AML-193 (cell line): ENCODE measurements at places on chromosomes 5 and 9.

GRCh38 chr9:35603506-35603985, 1.5 kb upstream of the TESK1 start:
- DNase-seq = peak; percentile 68

- DNase-seq = no peak
Measured at GRCh38 chr9:112562235-112562958, 75.8 kb downstream of the KIAA1958 start.

- DNase-seq = no peak
Measured at GRCh38 chr5:52854301-52854700, 66.6 kb downstream of the ITGA1 start.

DNA sequence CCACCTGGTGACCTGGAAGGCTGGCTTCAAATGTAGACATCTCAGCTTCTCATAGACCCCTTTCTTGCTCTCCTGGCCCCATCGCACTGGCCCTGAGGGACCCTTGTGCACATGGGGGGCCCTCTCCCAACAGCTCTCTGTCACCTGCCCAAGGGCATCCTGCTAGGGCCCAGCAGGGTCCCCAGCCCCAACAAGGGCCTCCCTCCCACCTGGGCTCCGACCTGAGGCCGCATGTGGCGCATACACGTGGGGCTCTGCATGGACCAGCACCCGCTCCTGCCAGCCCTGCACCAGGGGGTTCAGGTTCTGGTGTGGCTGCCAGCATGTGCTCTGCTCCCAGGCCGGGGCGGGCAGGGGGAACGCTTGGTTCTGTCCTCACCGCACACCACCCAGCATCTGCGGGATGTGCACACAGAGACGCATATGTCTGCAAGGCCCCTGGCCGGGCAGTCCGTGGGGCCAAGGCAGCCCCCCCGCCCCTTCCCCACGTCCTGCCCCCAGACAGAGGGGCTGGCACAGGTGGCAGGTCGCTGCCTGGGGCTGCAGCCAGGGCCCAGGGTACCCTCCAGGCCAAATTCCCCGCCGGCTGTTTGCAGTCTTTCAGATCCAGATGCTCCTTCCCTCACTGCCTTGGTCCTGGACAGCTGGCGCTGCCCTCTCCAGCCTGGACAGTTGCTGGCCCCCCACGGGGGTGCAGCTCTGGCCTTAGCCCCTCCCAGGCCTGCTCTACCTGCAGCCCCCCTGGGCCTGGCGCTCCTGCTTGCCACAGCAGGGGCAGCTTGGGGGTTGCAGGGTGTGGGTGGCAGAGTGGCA, 17.9 kb upstream of the NRARP start:
- no peak for DNase-seq

- no peak for DNase-seq
Measured at GRCh38 chr5:31091501-31091900, 102.0 kb upstream of the CDH6 start.

GRCh38 chr9:133252301-133253020, 22.5 kb downstream of the ABO start:
- DNase-seq = no peak

DNA sequence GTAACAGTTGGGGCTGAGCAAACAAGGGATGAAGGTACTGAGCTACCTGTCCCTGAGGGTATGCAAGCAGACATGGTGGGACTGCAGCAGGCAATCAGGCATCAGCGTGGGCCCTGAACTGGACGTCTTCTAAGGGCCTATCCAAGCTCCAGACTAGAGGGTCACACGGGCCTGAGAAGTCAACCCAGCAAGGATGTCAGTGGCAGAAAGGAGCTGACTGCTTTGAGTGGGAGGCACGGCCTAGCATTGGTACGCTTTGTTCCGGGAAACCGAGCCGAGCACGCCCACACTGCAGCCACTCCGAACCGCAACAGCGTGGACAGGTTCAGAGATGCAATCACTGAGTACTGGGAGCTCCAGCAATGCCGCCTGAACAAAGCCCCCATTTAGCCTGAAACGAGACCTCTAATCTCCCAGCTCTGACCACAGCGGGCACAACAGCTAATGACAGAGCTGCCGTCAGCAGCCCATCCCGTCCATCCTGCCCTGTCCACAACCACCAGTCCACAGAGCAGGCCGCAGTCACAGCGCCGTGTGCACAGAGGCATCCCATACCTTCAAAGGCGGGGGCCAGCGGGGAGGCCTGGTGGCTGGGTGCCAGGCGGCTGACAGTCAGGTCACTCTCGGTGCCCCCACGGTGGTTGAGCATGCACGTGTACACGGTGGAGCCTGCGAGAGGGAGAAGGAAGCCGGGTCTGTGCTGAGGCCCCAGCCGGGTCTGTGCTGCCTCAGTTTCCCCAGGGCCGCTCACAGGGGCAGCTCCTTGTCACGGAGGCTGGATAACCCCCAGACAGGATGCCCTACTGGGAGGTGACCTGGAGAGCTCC, 44.2 kb downstream of the SARDH start:
- DNase-seq = no peak

- DNase-seq = no peak
Measured at GRCh38 chr5:6082685-6083084, 295.7 kb downstream of the MED10 start.

- DNase-seq = no peak
Measured at GRCh38 chr5:4387290-4387689, 752.8 kb upstream of the ADAMTS16 start.

GRCh38 chr9:81132796-81133195, 556.6 kb downstream of the TLE1 start:
- DNase-seq = no peak

DNA sequence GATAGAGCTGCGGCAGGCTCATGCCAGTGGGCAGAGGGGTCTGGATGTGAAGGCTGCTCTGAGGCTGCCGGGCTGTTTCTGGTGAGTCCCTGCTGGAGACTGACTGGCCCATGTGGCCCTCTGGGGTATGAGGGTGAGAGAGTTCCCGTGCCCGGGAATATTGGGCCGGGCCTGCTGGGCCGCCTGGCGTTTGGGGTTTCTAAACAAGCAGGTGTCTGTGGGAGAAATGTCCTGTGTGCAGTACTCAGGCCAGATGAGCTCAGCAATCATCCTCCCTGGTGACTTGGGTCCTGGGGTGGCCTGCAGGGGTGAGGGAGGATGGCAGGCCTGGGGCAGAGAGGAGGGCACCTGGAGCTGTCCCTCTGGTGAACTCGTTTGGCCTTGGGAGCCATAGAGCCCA, 74.9 kb downstream of the MACROH2A1 start:
- no peak for DNase-seq

DNA sequence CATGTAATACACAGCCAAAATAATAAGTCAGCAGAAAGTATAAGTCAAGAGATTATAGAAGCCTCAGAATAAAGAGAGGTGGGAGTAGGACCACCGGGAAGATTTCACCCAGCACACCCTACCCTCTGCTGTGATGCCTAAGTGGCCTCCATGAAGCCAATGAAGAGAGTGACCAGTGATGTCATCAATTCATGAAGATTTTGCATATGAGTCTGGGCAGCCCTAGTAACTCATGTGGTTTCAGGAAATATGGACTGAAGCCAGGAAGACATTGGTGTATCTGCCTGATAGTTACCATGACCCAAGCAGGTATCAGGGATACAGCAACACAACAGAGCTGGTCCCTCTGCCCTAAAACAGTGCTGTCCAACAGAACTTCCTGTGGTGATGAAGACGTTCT, 135.3 kb downstream of the ADAMTS12 start:
- no peak for DNase-seq

DNA sequence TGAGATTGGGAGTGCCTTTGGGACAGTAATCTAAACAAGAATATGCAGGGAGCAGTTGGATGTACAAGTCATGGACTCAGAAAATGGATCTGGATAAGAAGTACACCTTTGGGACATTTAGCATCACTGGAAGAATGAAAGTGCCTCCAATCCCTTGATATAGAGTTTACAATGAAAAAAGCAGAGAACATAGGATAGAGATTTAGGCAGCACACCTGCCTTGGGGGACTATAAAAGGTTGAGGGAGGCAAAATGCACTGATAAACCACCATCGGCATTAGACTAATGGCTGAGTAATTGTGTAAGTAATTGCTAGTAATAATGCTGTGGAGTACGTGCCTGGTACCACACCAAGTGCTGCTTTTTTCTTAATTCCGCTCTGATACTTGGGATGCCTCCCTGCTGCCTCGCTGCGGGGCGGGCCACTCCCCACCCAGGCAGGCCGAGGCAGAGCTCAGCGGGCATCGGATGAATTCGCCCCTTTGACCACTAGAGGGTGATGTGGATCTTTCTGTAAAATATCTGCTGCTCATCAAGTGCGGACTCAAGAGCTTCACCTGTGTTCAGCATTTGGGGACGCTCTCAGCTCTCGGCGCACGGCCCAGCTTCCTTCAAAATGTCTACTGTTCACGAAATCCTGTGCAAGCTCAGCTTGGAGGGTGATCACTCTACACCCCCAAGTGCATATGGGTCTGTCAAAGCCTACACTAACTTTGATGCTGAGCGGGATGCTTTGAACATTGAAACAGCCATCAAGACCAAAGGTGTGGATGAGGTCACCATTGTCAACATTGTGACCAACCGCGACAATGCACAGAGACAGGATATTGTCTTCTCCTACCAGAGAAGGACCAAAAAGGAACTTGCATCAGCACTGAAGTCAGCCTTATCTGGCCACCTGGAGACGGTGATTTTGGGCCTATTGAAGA, 99.9 kb downstream of the ANKRD18B start:
- DNase-seq = peak; percentile 38

DNA sequence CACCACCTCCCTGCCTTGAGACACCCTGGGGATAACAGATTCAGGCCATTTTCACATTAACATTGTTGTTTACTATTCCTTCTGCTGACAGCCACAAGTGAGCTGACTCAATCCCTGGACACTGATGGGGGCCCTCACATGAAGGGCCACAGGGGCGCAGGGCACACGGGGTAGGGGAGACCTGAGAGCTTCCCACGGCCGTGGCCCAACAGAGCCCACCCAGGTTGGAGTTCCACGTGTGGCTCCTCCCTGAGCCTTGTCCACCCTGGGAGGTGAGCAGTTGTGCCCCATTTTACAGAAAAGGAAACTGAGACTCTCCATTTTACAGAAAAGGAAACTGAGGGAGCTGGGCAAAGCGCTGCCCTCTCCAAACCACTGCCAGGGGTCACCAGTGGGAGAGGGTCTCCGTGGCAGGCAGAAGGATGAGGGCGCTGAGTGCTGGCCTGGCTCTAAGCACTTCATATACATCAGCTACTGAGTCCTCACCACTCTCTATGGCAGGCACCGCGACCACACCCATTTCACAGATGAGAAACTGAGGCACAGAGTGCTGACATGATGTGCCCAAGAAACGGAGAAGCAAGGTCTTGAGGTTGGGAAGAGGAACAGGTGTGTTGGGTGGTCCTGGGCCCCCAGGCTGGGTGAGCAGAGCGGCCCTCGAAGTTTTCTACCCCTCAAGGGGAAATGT, 2.3 kb downstream of the NINJ1 start:
- no peak for DNase-seq

DNA sequence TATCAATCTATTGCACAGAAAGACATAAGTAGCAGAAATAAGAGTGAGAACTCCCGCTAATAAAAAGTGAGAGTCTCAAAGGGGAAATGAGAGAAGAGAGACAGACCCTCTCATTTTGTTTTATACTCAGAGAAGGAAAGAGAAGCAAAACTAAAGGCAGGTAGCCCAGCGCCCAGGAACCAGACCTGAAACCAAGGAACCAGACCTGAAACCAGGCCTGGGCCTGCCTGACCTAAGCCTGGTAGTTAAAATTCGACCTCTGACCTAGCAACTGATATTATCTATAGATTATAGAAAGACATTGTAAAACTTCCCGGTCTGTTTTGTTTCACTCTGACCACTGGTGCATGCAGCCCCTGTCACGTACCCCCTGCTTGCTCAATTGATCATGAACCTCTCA, 134.5 kb upstream of the SEMA6A start:
- no peak for DNase-seq

DNA sequence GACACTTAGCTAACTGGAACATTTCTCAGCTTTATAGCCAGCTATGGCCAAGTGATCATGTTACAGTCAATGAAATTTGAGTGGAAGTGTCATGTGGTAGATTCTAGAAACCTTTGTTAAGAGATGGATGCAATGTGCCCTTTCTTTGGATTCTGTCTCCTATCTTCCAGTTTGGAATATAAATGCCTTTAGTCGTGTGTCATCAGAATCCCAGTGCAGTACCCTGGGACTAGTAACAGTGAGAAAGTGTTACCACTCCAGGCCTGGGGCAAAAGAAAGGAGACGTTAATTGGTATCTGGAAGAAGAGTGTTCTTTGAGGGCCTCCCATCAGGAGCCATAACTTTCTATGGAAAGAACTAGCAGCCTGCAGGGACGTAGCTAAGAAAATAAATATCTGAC, 149.6 kb downstream of the SNX18 start:
- DNase-seq = no peak

GRCh38 chr9:24652181-24652580, 106.5 kb upstream of the IZUMO3 start:
- no peak for DNase-seq

- no peak for DNase-seq
Measured at GRCh38 chr5:58571501-58571900, 11.4 kb upstream of the RAB3C start.

- no peak for DNase-seq
Measured at GRCh38 chr9:89174291-89174690, 4.3 kb downstream of the SHC3 start.

- no peak for DNase-seq
Measured at GRCh38 chr9:35385042-35385441, 104.9 kb upstream of the RUSC2 start.

DNA sequence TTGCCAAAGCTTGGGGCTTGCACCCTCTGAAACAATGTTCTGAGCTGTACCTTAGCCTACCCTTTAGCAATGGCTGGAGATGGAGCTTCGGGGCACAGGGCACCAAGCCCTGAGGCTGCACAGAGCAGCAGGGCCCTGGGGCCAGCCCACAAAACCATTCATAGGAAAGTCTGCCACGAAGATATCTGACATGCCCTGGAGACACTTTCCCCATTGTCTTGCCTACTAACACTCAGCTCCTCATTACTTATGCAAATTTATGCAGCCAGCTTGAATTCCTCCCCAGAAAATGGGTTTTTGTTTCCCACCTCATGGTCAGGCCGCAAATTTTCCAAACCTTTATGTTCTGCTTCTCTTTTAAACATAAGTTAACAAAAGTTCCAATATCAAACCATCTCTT, 105.7 kb downstream of the DTWD2 start:
- no peak for DNase-seq

GRCh38 chr5:10077791-10078545, 171.7 kb downstream of the ATPSCKMT start:
- no peak for DNase-seq

DNA sequence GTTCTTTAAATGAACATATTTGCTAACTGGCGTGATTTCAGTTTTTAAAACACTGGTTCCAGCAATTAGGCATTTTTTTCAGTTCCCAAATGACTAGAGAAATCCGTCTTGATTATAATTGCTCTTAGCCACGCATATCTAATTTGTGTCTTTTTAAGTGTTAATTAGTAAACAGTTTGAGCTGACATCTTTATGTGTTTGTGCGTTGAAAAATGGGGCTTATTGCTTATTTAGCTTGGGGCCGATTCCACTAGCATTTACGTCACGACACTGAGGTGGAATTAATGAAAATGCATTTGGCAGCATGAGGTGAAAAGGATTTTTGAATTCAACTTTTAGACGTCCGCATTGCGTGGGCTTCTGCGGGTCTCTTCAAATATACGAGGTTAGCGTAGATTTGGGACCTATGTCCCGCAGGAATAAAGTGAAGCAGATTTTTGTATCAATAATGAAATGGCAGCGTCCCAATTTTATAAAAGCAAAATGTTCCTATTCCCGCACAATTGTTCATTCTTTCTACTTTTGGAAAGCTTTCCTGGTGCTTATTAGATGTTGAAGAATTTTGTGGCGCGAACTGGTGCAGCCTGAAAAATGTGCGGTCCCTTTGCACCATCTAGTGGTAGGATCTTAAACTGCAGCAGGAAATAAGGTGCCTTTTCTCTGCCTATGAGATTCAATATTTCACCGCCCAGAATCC, 122.7 kb upstream of the LMX1B start:
- peak; percentile 39 for DNase-seq
